ENCODE measurements at places on chromosomes 6 and 20.

GRCh38 chr6:24961852-24962251, 26.1 kb upstream of the RIPOR2 start:
- DNase-seq: no peak

- no peak for DNase-seq
Measured at GRCh38 chr6:50791900-50792508, 26.7 kb upstream of the TFAP2B start.

DNA sequence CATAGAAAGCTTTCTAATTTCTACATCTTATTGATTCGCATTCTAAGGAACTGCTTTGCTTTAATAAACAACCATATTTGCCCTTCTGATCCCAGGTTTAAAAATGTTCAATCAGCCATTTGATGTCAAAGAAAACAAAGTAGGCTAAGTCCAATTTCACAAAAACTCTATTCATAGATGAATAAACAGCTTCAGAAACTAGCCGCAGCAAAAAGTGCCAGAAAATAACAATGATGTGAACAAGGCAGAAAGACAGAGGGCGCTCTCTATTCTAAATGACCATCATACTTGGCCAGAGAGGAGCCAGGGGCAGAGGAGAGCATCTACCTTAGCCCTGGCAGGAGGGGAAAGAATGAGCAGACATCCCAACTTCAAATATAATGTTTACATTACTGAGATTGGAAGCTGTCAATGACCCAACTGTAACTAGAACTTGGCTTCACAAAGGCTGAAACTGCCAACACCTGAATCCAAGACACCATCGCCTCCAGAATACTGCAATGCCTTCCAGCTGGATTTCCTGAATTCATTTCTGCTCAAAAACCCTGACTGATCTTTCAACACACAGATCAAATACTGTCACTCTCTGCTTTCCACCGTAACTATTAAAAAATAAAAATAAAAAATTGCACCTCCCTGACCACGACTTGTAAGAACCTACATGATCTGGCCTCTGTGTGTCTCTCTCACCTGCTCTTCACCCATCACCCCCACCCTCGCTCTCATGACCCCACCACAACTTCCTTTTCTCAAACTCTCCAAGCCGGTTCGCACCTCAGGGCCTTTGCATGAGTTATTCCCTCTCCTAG, 9.5 kb downstream of the CNKSR3 start:
- no peak for DNase-seq

DNA sequence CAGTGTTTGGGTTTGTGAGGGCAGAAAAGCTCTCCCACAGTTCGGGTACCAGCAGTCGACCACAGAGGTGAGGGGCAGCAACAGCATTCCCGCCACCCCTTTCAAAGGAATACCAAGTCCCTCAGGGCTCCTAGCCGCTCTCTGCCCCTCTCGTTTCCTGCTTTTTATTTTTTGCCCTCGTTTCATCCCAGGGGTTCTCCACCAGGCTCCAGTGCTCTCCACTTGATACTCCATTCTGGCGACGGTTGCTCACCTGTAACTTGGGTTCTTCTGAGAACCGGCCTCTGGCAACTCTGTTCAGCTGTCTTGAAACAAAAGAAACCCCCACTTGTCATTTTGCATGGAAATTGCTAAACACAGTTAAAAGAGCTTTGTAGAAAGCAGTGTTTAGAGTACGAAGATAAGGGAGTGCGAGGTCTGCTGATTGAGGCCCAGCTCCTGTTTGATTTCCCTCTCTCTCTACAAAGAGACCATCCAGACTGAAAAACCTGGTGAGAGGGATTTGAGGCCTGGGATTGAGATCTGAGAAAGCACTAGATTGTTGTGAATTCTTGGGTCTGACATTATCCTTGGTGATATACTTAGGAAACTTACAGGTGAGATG, 28.7 kb downstream of the IGF2R start:
- DNase-seq: no peak

DNA sequence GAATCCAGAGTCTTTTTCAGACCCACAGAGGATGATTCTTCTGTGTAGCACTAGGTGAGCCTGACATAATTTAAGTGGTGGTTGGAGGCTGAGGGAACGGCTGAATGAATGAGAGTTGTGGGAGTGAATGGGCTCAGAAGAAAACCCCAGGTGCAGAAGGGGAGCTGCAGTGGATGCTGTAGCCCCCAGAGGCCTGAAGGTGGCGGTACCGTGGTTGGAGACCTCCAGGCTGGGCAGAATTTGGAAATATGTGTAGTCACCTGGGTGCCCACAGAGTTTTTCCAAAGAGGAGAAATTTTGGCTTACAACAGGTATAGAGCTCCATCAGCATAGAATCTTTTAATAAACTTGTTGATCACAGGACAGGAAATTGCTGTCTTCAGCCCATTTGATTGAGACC, 6.5 kb upstream of the RAET1G start:
- DNase-seq: no peak

- no peak for DNase-seq
Measured at GRCh38 chr6:108982154-108983113, 112.2 kb downstream of the SESN1 start.

- DNase-seq: no peak
Measured at GRCh38 chr6:31070711-31071197, 41.6 kb downstream of the C6orf15 start.

DNA sequence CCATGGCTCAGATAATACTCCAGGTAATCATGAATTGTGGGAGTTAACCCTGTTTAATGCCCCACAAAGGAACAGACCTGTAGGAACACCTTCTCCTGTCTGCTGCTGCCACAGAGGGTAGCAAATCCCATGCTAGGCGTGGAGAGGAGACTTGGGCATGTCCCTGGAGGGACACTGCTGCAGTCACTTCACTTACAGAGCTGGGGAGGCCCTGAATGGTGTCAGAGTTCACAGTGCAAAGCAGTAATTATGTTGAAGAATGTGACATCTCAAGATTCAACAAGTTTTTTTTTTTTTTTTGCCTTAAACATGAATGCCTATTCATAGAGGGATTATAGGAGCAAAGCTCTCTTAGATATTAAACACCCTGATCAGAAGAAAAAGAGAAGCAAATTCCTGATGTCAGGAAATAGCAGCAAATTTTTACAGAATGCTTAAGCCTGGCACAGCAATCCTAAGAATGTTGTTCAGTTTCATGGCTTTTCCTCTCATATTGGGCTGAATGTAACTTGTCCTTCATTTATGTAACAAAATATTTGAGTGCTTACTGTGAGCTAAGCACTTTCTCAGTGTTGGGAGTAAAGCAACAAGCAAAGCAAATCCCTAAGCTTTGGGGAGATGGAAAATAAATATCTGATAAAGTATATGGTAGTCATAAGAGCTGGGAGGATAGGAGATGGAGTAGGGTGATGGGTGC, 45.0 kb downstream of the CARMIL1 start:
- no peak for DNase-seq

GRCh38 chr6:43216200-43216599, 13.1 kb downstream of the DNPH1 start:
- DNase-seq: no peak

GRCh38 chr6:48134246-48134645, 23.2 kb upstream of the PTCHD4 start:
- no peak for DNase-seq

GRCh38 chr6:34145161-34146020, 496 bp downstream of the GRM4 start:
- peak; percentile 19 for DNase-seq

DNA sequence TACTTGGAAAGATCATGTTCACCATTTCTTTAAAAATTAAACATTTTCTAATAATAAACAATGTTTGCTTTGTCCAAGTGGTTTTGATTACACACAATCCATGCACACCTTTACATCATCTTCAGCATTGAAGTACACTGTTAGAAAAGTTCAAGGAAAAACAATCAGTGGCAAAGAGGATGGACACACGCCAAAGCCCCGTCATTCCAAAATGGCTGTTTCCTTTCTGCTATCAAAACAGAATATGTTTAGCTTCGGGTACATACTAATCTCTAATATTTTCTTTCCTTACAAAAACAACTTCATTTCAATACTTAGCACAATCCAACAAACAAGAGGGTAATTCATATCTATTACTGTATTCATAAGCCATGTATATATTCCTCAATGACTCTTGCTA, 24.5 kb downstream of the REPS1 start:
- DNase-seq: no peak

- DNase-seq: no peak
Measured at GRCh38 chr6:42505385-42505718, 53.6 kb upstream of the TRERF1 start.

DNA sequence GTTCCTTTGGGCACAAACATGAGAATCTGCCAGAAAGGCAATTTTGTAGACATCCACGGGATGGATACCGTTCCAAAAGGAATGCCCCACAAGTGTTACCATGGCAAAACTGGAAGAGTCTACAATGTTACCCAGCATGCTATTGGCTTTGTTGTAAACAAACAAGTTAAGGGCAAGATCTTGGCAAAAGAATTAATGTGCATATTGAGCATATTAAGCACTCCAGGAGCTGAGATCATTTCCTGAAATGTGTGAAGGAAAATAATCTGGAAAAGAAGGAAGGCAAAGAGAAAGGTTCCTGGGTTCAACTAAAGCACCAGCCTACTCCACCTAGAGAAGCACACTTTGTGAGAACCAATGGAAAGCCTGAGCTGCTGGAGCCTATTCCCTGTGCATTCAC, 103.9 kb upstream of the ARG1 start:
- DNase-seq: no peak

DNA sequence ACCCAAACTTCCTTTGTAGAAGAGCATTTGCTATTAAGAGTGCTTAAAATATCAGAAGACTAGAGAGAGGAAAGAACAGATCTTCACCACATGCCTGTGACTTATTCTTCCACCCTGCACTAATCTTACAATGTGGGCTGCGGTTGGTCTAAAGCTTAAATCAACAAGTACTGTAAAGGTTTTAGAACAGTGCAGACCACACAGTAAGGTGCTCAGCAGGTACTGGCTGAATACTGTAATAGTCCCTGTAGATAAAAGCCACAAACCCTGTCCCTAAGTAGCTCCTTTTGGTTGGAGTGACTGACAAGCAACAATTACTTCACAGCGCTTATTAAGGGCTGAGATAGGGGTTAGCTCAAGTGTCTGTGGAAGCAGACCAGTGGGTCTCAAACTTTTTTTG, 972 bp upstream of the PHF3 start:
- no peak for DNase-seq

GRCh38 chr20:60642541-60642940, 609.5 kb upstream of the CDH4 start:
- DNase-seq: no peak

DNA sequence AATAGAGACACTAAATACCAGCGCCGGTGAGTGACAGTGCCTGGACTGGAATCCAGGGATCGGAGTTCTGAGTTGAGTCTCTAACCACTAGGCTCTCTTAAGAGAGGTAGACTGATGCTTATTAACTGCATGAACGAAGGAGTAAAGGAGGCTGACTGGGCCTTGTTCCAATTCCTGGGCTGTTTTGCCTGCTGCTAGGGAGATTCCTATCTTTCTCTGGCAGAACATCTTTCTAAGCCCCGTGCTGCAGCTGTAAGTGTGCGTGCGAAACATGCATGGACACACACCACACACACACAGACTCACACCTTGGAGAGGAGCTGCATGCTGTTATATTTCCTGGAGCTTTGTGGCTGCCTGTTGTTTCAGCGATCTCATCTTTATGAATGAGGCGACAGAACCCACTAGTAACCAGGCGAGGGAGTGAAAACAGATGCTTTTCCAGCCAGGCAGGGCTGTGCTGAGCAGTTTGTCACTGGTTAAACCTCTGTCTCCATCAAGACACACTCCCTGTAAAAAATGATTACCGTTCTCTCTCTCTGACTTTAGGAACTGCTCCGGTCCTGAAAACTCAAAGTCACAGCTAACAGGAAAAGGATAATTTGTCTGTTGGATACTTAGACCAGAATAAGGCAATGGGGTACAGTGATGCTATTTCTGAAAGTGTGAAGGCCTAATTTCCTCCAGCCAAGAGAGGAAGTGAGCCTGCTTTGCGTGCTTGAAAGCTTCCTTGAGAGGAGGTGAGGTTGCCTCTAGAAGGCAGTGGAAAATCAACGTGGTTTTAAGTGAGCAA, 157.4 kb upstream of the ZNF217 start:
- no peak for DNase-seq

DNA sequence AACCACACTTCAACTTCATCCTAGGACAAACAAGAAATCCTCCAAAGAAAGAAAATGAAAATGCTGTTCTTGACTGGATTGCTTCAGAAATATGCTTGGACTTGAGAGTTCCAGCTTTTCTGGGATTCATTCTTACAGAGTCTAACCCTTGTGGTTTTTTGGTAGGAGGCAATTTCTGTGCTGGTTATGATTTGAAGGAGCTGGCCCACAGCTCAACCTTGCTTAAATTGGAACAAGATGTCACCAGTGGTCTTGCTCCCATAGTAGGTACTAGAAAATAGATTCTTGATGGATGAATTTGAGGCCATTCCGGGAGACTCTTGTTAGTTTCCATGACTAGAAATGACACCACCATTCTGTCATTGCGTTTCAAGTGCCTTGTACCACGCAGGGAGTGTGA, 54.3 kb upstream of the BMP6 start:
- DNase-seq: no peak

GRCh38 chr20:45017857-45018256, 51.5 kb downstream of the STK4 start:
- DNase-seq: no peak

DNA sequence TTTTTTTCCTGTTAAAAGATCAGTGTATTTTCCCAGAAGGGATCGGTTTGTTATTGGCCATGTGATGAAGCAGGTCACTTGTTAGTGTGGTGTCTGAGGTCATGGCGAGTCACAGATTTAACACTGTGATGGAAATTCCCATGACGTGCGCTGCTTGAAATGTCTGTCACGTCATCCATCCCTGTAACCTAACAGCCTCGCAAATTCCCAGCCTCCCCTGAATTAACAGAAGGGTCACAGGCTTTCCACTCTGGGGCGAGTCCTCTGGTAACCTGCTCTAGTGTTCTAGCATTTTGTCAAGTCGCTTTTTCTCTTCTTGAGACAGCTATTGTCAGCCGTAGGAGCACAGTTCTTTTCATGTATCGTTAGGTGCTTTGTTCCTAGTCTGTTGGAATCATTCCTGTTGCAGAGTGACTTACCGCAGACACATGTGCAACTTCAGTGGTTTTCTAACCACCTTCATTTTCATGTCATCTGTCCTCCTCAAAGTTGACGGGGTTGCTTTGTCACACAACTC, 137.2 kb downstream of the MAP3K4 start:
- peak; percentile 13 for DNase-seq

GRCh38 chr20:5469111-5469510, 152.4 kb upstream of the PROKR2 start:
- no peak for DNase-seq

- DNase-seq: no peak
Measured at GRCh38 chr20:37342231-37343177, 3.4 kb upstream of the SRC start.

GRCh38 chr6:168953461-168953860, 300.2 kb downstream of the THBS2 start:
- no peak for DNase-seq

- DNase-seq: no peak
Measured at GRCh38 chr6:148251891-148252290, 90.7 kb upstream of the SASH1 start.

DNA sequence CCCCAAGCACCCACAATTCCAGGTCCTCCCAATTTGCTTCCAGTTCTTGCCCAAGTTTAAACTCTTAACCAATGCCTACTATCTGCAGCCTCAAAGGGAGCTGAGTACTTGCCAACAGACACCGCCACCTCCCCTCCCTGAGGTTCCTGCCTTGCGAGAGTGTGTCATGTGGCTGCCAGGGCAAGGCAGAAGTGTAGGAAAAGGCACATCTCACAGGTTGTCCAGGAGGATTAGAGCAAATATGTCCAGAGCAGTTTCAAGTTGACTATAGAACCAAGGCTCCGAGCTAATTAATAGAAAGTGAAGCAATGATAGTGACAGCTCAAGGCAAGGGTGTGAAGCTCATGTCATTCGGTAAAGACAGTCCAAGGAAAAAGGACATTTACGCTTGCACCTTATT, 127.8 kb downstream of the ATXN1 start:
- DNase-seq: no peak

GRCh38 chr6:40389254-40389653, 197.9 kb downstream of the LRFN2 start:
- no peak for DNase-seq

Data from stimulated activated CD4-positive, alpha-beta T cell treated with anti-CD3 and anti-CD28 coated beads, Interleukin-12 subunit alpha, Interleukin-12 subunit beta, amount 100 ng/mL, for 24 hours (primary cell).